Ammon's horn (tissue), 1 donor: ENCODE measurements at places on chromosomes 5 and 9.

- DNase-seq: peak; percentile 30
These were observed 146.8 kb downstream of the PAPPA start for GRCh38 chr9:116300360-116300870.

GRCh38 chr9:120985819-120986222, 59.2 kb upstream of the TRAF1 start:
- DNase-seq: peak; percentile 66

GRCh38 chr5:132098151-132098594, 24.6 kb downstream of the CSF2 start:
- DNase-seq: no peak

- DNase-seq: no peak
These were observed 27.7 kb downstream of the KCTD16 start for GRCh38 chr5:144198386-144198785.

DNA sequence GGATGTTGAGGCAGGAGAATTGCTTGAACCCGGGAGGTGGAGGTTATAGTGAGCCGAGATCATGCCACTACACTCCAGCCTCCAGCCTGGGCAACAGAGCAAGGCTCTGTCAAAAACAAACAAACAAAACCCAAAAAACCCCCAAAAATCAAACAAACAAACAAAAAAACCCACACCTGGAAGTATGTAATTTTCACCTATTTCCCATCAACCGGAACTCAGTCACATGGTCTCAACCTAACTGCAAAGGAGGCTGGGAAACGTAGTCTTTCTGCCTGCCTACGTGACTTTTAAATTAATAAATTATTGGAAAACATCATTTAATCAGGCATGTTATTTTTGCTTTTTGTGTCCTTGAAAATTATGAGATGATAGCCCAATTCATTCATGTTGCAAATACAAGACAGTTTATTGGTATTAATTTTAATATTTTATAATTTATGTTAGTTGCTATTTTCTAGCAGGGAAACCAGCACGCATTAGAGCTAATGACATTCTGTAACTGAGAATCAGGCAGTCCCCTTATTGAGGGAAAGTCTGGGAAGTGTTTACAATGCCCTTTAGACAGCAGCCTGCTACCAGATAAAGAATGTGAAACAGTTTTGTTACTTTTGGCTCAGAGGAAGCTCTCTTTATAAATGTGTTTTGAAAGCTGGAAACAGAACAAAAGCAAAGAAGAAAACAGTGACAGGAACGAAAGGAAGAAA, 110.3 kb downstream of the NXNL2 start:
- DNase-seq: no peak

- no peak for DNase-seq
These were observed 5.8 kb downstream of the ANXA6 start for GRCh38 chr5:151151793-151152192.

GRCh38 chr9:87707805-87708506, 18.0 kb upstream of the CTSL start:
- no peak for DNase-seq

GRCh38 chr5:79512471-79513307, 1.2 kb downstream of the HOMER1 start:
- no peak for DNase-seq

- no peak for DNase-seq
These were observed 523.5 kb downstream of the CAAP1 start for GRCh38 chr9:26369093-26369492.

- DNase-seq: no peak
These were observed 378.6 kb downstream of the ICE1 start for GRCh38 chr5:5800801-5801761.

DNA sequence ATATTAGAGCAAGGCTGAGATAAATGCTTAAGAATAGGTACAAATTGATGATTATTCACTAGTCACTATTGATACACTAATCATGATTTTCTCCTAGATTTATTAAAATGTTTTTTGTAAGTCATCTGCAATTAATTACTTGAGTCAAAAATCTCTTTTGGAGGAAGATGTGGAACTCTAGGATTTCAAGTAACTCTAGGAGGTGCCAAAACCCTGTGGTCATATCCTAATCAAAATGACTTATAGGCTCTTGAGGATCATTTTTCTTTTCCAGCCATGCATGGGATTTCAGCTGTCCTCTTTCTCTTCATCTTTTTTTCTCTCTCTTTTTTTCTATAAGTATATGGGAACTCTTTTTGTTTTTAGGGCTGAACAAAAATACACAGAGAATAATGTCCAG, 141.8 kb upstream of the CD180 start:
- no peak for DNase-seq

- no peak for DNase-seq
These were observed 30.0 kb upstream of the SUSD3 start for GRCh38 chr9:93028448-93029006.

- no peak for DNase-seq
These were observed 113.5 kb downstream of the TENT4A start for GRCh38 chr5:6826756-6827155.

DNA sequence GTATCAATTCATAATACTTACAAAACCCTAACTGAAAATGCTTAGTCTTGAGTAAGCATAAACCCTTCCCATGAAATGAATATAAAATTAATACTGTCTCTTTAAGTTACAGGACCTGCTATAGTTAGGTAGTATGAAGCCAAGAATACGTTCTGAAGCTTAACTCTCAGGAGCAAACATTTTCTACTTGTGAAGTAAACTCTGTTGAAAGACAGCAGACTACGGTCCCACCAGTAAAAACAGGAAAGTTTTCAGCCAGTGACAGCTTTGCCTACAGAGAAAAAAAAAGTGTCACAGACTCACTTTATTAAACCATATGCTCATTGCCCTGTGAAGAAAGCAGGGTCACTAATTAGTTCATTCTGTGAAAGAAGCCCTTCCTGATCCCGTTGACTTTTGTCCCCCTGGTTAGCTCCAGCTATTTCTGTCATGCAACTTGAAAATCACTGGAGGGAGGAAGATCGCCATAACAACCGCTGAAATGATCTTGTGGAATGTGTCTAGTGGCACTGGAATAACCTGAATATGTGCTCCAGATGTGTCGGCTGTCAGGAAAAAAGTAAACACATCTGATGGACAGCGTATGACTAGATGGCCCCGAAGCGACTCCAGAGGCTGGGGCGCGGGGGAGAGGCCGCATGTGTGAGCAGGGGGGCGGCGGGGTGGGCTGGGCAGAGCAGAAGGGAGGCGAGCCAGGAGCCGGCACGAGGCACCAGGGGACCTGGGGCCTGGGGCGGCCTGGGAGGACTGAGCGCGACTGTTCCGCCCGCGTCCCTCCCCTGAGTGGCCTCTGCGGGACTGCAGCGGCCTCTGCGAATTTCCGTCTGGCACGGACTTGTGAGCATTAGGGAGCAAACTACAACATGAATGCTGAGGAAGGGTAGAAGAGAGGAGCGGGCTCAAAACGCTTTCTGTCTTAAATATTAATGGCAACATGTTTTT, 41.9 kb downstream of the BNC2 start:
- peak; percentile 9 for DNase-seq

DNA sequence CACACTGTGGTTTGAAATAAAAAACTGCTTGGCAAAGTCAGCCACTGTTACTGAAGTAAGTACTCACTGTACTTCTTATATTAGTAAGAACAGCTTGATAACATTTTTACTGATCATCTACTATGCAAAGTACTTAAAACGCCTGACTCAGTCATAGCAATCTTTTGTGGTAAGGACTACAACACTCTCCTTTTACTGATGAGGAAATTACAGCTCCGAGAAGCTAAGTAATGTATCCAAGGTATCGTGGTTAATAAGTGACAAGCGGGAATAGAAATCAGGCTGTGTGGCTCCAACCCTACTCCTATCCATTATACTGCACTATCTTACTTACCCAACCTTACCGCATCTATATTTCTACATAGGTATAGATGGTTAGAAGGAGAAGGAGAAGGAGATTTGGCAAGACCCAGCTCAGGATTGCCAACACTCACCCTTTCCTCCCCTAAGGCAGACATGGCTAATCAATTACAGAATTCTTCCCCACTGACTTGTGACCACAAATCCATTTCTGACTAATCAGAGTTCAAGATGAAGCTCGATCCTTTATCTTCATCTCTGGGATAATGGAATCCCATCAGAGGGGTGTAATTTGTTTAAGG, 281.4 kb downstream of the SPOCK1 start:
- no peak for DNase-seq

DNA sequence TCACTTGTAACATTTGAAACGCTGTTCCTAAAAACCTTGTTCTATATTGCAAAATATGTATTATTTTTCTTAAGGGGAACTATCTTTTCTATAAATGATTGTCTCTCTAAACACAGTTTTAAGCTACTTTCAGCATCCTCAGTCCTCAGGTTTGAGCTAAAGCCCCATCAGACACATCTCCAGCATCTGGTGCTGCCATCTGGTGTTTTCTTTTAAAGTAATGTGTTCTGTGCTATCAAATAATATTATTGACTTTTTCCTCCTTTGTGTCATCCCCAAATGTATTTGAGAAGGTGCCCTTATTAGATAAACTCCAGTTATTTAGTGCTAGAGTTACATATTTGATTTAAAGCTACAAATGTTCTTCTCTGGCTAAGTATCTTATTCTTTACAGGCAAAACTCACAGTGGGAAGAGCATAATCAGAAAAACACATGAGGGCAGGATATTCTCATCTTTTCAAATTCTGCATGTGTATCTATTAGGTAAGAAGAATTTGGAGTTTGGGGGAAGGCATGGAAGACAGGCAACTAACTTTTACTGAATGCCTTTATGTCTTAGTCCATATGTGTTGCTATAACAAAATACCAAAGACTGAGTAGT, 27.5 kb downstream of the ZNF474 start:
- peak; percentile 35 for DNase-seq

DNA sequence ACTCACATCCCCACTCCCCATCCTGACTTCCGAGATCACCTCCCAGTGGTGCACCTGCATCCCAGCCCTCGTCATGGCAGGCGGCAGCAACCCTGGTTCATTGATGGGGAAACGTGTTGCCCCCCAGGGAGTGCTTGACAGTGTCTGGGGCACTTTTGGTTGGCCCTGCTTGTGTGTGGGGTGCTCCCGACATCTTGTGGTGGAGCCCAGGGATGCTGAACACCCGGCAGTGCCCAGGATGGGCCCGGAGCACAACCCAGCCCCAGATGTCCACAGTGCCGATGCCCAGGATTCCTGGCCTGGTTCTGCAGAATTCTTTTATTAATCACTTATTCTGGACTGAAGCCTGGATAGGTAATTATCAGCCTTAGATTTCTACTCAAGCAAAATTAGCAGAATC, 3.7 kb downstream of the MRPL36 start:
- DNase-seq: no peak

- DNase-seq: no peak
These were observed 1026.9 kb downstream of the PTPRD start for GRCh38 chr9:9585920-9586319.

DNA sequence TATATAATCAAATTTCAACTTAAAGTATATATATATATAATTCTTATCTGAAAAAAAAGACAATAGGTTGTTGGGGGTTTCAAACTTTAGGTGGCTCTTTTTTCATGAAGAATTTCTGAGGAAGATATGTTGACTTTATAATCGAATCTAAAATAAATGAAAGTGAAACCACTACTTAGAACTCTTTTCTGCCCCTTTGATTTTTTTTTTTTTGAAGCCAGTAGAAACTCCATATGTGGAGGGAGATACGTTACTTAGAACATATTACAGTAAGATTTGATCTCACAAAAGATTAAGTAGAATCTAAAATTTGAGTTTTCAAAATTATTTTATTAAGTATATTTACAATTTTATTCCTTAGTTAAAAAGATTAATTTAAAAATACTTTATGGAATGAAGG, 96.9 kb downstream of the ATG10 start:
- no peak for DNase-seq

DNA sequence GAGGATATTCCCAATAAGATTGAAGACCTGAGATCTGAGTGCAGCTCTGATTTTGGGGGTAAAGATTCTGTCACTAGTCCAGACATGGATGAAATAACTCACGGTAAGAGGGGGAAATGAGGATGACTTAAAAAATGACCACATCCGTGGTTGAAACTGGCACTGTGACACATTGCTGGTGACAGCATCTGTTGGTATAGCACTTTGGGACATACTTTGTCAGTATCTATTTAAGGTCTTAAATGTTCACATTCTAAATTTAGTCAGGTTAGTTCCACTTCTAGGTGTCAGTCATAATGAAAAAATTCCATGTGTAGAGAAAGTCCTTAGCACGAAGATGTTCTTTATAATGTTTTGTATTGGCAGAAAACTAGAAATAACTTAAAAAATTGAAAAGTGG, 70.9 kb downstream of the GAPVD1 start:
- DNase-seq: no peak

DNA sequence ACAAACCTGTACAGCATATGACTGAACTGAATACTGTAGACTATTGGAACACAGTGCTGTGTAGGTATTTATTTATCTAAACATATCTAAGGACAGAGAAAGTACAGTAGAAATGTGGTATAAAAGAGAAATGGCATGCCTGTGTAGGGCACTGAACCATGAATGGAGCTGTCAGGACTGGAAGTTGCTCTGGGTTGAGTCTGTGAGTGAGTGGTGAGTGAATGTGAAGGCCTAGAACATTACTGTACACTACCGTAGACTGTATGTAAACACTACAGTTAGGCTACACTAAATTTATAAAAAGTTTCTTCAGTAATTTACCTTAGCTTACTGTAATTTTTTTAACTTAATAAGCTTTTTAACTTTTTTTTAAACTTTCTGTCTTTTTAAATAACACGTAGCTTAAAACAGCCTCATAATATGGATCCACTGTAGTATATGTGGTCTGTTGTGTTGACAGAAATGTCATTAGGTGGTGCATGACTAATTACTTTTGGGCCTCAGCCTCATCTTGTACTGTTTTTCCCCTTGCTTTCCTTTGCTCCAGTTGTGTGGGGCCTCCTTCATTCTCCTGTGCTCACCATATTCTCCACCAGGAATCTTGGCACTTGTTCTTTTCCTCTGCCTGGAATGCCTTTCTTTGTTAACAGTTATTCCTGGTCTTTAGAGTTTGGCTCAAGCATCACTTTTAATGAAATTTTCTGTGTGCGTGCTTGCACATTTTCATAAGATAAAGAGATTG, 8.8 kb downstream of the SPIN1 start:
- DNase-seq: no peak

DNA sequence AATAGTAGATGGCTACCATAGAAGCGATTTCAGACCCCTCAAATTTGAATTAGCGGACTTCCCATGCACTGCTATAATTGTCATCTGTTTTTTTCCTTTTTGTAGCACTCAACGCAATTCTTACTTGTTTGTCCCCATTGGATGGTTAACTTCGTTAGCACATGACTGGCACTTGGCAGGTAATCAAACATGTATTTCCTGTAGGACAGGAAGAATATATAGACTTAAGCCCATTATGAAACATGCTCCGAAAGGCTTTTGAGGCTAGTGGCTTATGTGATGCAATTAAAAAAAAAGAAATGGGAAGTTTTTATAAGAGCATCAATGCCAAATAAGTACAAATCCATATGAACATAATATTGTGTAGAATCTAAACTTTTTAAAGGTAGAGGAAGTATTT, 301.2 kb downstream of the PSAT1 start:
- DNase-seq: no peak

DNA sequence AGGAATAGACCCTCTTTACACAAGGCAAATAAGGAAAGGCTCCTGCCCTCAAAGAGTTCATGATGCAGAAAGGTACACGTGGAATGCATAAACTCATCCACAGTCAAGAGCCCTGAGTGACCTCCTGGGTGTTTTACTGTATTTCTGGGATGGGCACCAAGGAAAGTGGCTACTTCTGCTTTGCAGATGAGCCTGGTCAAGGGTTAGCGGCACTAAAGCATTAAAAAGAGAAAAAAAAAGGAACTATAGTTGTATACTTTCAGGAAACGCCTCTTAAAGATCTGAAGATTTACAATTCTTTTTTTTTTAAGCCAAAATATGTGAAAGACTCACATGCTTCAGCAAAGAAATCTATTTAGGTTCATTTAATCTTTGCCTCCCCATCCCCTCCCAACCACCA, 366.2 kb upstream of the PDE4D start:
- DNase-seq: no peak

GRCh38 chr5:95220381-95220780, 64.5 kb downstream of the MCTP1 start:
- no peak for DNase-seq
